ENCODE measurements at places on chromosomes 1 and 21.

DNA sequence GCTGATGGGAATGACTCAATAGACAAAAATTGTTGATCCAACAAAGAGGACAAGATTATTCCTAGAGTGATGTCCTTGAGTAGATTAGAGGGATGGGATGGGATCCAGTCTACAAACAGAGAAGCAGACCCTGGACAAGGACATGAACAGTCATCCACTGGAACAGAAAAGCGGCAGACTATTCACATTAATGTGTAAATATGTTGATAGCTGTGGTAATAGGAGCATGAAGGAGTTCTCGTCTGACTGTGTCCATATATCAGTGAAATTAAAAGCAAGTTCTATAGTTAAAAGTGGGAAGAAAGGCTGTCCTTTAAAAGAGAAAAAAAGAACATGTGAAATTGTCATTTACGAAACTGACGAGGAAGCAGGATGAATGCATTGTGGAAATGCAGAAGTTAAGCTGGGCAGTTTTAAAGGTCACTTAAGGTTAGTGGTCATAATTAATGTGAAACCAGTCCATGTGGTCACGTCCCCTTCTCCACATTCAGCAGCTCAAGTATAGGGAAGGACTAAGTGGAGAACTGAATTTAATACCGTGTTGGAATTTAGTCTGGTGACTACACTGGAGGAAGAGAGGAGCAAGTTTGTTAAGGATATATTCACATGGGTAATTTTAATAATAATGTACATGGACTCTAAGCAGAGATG, 62.1 kb downstream of the PIK3R3 start:
- DNase-seq, result no peak

DNA sequence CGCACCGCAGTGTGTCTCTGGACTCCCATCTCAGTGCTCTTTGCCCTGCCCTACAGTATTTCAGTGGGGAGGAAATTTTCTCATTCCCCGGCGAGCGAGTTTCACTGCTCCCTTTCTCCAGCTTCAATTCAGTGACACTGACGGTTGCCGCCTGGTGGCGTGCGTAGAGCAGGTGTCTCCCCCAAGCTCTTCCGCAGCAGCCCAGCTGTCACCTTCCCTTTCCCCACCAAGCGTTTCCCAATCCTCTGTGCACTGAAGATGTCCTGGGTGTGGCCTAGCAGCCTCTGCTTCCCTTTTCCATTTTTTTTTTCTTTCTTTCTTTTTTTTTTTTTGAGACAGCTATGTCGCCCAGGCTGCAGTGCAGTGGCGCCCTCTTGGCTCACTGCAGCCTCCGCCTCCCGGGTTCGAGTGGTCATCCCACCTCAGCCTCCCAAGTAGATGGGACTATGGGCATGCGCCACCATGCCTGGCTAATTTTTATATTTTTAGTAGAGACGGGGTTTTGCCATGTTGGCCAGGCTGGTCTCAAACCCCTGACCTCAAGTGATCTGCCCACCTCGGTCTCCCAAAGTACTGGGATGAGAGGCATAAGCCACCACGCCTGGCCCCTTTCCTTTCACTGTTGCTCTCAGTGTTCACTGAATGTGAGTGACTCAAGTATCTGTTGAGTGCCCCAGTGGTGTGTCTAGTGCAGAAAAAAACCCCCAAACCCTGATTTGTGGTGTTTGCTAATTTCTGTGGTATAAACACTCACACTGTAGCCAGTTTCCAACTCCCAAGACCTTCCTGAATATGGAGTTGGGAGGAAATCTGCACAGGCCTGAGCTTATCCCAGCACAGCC, 30.1 kb downstream of the TNFRSF1B start:
- DNase-seq, result no peak

DNA sequence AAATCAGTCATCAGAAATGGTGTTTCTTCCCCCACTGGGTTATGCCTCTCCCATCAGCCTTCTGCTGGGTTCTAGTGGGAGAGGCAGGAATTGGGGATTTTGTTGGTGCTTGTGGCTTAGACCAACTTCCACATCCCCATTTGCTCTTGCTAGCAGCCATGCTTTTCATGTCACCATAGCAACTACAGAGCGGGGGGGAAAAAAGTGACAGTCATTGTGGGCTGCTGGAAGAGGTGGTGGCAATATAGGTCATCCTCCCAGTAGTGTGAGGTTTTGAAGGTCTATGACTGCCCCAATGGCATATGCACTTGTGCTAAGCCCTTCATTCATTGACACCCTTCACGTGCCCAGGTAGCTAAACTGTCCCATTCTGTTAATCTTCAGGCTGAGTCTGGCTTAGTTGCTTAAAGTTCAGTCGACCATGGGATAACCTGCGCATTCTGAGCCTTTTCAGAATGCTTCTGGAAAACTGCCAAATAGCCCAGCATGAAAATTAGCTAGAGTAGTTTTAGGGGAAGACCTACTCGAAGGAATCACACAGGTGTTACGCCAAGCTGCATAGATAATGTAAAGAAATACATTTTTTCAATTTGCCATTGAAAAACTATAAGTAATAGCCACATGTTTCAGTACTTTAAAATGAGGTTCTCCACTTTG, 53.7 kb upstream of the ZNF326 start:
- no peak for DNase-seq

- no peak for DNase-seq
Observed at GRCh38 chr1:209672705-209673630, 2.2 kb upstream of the G0S2 start.

- peak; percentile 57 for DNase-seq
Observed at GRCh38 chr1:55214934-55215193, 300 bp downstream of the USP24 start.

DNA sequence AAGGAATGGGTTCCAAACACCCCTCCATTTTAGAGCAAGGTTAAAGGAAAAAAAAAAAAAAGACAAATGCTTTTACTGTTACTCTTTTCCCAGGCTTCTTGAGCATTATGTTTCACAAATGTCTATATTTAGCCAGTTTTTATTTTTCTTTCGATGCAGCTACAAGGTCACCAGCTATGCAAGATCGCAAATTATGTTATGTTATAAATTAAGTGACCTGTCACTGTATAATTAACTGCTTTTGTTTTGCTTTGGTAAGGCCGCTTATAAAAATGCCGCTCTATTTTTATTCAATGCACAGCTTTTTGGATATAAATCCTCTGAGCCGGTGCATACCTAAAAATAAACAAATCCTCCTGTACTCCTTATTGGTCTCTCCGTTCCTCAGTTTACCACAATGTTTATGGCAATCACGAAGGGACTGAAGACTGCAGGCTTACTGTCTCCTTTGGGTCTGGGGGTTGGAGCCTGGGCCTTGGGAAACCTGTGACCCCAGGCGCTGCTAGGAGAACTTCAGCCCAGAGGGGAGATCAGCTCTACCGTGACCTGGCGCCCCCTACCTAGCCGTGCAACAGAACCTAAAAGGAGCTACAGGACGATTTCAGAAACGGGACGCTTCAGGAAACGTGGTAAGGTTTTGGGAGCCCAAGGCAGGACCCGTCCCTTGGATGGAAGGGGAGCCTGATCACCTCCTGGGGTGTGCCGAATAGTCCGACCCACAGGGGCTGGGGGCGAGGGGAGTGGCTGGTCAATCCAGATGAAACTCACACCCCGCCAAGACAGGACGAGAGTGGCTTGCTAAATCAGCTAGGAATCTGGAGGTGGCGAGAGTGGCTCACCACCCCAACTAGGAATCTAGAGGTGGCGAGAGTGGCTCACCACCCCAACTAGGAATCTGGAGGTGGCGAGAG, 101.2 kb upstream of the CD55 start:
- no peak for DNase-seq

GRCh38 chr1:203668401-203668800, 41.8 kb downstream of the ATP2B4 start:
- DNase-seq, result no peak

DNA sequence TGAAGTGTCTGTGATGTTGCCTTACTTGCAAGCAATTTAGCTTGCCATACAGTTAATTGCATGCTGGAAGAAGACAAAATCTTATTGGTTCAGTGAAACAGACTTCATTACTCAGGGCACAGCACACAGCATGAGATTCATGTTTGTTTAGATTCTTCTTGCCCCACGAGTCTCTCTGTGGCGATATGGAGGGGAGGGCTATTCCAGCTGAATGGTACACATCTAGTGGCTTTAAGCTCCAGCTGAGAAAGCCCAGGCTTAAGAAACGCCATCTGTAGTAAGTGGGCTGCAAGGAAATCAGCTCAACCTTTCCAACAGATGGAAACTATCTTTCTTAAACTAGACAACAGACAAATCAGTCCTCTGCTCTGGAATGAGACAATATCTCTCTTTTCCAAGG, 1022.0 kb downstream of the NCAM2 start:
- DNase-seq, result no peak

GRCh38 chr1:2115008-2115641, 64.9 kb downstream of the PRKCZ start:
- DNase-seq, result no peak

- DNase-seq, result no peak
Observed at GRCh38 chr1:32636914-32637645, 13.3 kb downstream of the ZBTB8OS start.

DNA sequence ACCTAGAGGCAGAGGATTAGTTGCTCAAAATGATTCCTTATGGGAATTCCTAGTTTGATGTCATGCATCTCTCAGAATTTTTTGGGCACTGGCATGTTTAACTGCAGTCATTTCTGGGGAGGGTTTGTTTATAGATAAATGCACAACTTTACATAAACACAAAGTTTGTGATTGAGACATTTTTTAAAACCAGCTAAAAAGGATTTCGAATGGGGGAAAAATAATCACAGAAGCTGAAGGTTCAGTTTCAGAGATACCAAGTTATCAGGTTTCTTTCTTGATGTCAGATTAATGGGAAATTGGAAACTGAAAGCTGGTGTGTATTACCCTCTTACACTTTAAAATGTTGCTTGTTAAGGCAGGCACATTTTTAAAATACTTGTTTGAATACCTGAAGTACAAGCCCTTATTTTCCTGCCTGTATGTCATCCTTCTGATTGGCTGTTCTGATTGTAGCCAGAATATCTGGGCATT, 72.1 kb downstream of the DISP1 start:
- no peak for DNase-seq

GRCh38 chr1:111281411-111281810, 9.2 kb upstream of the CHIA start:
- DNase-seq, result no peak

- no peak for DNase-seq
Observed at GRCh38 chr1:94678202-94678848, 136.8 kb upstream of the F3 start.

GRCh38 chr21:45993210-45994085, 11.9 kb downstream of the COL6A1 start:
- no peak for DNase-seq

DNA sequence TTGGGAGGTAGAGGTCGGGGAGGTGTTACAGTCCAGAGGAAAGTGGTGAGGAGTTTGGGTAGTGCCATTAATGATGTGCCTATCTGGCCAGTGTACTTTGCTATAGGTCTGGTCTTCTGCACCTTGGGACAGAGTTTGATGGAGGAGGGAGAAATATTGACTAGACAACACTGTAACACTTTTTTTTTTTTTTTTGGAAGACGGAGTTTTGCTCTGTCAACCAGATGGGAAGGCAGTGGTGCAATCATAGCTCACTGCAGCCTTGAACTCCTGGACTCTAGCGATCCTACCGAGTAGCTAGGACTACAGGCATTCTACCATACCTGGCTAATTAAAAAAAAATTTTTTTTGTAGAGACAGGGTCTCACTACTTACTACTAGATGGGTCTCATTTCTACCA, 1.9 kb downstream of the SCP2 start:
- DNase-seq, result no peak

- DNase-seq, result no peak
Observed at GRCh38 chr1:203186446-203187303, at the start of gene CHI3L1. CHI3L1 (minus strand) TSS chr1:203186704; CDS start chr1:203186623, 81 bp downstream.

DNA sequence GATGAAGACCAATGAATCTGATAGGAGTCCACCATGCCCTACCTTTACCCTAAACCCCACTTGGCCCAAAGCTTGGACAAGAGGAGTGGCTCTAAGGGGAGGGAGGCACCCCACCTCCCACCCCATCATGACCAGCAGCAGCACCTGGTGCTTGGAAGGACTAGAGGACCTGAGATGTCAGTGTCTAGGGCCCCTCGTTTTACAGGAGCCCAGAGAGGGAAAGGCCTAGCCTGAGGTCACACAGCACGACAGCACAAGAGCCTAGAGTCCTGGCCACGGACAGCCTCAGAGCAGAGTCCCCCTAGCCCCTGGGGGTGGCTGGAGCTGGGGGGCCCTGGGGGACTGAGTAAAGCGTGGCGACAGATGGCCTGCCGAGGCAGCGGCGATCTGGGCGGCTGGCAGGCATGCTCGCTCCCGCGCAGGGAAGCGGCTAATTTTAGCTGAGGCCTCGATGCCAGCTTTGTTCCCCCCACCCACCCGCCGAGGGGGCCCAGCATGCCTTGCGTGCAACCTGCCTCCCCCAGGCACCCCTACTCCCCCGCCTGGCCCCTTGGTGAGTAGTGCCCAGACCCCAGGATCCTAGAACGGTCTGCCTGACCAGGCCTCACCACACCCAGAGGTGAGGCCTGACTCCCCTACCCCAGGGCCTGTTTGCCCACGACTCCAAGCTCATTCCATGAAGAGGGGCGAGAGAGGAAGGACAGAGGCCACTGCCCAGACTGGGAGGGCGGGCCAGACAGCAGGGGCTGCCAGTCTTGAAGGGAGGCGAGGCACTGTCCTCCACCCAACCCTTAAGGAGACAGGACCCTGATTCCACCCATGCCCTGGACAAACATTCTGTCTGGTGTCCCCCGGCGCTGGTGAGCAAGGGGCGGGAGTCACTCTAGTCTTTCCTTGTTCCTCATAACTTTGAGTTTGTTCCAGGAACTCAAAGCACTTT, 39.0 kb downstream of the AHDC1 start:
- DNase-seq, result no peak

GRCh38 chr1:163191301-163191700, 11.4 kb downstream of the RGS5 start:
- DNase-seq, result no peak

GRCh38 chr21:25986928-25987327, 183.6 kb downstream of the APP start:
- DNase-seq, result no peak

- DNase-seq, result no peak
Observed at GRCh38 chr21:44065428-44065827, 41.8 kb upstream of the PWP2 start.

DNA sequence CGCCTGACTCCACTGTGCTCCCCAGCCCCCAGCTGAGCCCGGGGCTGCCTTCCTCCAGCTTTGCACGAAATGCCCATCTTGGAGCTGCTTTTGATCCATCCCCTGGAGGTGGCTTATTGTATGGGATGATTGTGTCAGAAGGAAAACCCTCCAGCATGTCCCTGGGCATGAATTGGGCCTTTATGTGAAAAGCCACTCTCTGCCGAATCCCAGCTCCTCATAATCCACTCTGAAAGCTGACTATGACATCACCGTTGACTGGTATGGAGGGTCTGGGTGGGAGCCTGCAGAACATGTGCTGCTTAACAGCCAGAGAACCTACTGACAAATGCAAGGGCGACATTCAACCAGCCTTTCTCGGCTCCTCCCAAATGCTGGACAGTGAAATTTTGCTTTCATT, 74.6 kb downstream of the NENF start:
- no peak for DNase-seq
